NCI-H1105 (cell line): ENCODE measurements at places on chromosomes 7 and 10.

GRCh38 chr10:69965086-69965485, 87.6 kb upstream of the MACROH2A2 start:
- no peak for DNase-seq

DNA sequence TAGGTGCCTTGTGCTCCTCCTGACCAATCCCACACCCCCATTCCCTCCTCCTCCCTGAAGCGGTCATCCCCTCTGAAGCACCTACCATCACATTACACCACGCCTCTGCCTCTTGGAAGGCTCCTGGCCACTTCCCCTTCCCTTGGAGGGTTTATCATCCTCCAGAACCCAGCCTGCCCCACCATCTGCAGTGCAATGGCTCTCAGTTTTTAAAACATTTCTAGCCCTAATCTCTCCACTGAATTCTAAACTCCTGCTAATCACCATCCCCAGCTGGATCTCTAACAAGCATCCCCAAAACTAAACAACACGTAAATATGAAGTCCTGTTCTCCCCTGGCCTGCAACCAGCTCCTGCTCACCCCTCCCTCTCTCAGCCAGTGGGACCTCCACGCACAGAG, 70.6 kb downstream of the PIP4K2A start:
- DNase-seq = no peak

DNA sequence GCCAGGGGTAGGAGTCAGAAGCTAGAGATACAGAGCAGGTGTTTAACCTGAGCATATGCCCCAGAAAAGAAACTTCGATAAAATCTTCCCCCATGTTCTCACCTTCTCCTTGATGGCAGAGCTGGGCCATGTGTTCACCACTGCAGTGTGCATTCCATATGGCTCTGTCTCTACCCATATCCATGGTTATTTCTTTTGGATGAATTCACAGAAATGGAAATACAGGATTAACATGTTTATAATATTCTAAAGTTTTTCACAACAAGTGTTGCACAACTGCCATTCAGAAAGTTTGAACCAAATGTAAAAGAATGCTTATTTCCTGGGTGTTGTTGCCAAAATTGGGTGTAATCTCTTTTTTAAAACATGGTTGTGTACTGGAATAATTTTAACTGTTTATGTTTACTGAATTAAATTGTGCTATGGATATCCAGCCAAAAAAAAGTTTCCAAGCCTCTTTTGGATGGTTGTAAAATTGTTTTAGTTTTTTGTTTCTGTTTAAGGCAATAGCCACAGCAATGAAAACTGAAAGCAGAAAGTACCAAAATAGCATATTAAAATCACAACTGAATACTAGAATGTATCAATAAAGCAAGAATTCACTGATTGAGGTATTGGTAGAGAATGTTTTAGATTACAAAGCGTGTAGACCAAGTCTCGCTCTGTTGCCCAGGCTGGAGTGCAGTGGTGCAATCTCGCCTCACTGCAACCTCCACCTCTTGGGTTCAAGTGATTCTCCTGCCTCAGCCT, 19.9 kb upstream of the CCNY start:
- no peak for DNase-seq

- DNase-seq = no peak
Measured at GRCh38 chr10:35819736-35820135, 177.6 kb upstream of the FZD8 start.

- no peak for DNase-seq
Measured at GRCh38 chr7:127791446-127792189, 139.6 kb downstream of the SND1 start.
